ENCODE measurements at places on chromosomes 2 and 18.

DNA sequence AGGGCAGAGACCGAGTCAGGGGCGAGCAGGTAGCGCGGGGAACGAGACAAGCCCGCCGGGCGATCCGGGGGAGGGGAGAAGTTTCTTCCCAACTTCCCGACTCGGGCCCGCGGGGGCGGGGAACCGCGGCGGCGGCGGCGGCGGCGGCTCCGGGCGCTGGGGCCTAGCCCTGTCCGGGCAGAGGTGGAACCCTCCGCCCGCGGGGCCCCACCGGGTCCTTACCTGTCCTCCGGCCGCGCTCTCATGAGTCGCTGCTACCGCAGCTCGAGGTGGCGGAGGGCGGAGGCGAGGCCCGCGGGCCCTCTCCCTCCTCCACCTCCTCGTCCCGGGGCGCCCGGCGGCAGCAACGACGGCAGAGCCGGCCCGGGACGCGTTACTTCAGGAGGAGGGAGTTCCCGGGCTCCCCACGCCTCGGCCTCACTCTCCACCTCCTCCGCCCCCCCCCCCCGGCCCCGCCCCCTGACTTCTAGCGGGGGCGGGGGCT is at the start of gene YES1:
Gene YES1, minus strand, starts transcription at position 351 of the 484 bp plus-strand sequence. CDS start 55,415 bp downstream, outside the sequence.
- no peak for DNase-seq

DNA sequence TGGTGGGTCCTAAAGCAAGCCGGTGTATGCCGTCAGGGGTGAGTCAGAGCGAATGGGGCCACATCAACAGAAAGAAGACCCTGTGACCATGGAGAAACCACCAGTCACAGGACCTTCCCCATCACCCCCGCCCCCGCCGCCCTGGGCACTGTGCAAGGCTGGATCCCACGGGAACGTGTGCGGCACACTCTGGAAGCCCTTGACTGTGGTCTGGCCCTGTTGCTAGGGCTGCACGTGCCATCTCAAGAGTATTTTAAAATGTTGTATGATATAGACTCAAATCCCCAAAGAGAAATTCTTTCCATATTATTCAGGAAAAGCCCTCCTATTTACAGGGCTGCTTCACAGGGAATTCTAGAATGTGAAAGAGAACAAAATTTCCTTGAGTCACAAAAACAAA is 174.8 kb downstream of the BCL2 start:
- no peak for DNase-seq

- no peak for DNase-seq
Observed at GRCh38 chr2:39834426-39834825, 55.4 kb upstream of the THUMPD2 start.

- no peak for DNase-seq
Observed at GRCh38 chr18:50195689-50196088, 742 bp upstream of the MYO5B start.

- DNase-seq: no peak
Observed at GRCh38 chr2:176097820-176098365, 1.7 kb upstream of the HOXD12 start.

DNA sequence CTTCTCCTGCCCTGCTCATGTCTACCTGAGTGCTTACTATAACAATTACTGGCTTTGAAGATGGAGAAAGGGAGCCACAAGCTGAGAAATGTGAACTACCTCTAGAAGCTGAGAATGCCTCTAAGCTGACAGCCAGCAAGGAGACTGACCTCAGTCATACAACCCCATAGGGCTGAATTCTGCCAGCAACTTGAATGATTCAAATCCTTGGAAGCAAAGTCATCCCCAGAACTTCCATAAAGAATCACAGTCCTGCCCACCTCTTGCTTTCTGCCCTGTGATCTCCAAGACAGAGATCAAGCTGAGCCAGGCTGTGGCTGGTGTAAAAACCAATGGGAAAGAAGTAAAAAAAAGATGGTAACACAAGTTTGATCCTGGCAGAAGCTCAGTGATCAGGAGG is 288.2 kb upstream of the SPHKAP start:
- DNase-seq: no peak

DNA sequence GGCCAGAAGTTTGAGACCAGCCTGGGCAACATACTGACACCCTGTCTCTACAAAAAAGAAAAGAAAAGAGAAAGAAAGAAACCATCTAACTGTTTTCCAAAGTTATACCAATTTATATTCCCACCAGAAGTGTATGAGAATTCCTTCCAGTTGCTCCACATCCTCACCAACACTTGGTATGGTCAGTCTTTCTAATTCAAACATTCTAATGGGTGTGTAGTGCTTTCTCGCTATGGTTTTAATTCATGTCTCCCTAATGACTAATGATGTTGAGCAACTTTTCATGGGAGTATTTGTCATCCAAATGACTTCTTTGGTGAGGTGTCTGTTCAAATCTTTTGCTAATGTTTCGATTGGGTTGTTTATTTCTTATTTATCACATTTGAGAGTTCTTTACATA is 10.5 kb upstream of the B3GNT7 start:
- no peak for DNase-seq

GRCh38 chr18:4637876-4638275 is 182.8 kb upstream of the DLGAP1 start:
- no peak for DNase-seq

GRCh38 chr2:148461876-148462275 is 182.7 kb upstream of the EPC2 start:
- no peak for DNase-seq

- no peak for DNase-seq
Observed at GRCh38 chr18:48728204-48728833, 189.5 kb downstream of the CTIF start.

- DNase-seq: peak; percentile 40
Observed at GRCh38 chr2:231684314-231685223, 23.8 kb upstream of the PTMA start.

DNA sequence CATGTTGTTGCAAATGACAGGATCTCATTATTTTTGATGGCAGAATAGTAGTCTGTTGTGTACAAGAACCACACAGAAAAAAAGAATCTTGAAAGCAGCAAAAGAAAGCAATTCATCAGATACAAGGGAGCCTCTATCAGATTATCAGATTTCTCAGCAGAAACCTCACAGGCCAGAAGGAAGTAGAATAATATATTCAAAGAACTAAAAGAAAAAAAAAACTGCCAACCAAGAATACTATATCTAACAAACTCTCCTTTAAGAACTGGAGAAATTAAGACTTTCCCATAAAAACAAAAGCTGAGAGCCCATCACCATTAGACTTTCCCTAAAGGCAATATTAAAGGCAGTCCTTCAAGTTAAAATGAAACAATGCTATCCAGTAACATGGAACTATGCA is 15.4 kb downstream of the SULT1C4 start:
- no peak for DNase-seq

- DNase-seq: no peak
Observed at GRCh38 chr2:98866033-98866432, 70.0 kb downstream of the CRACDL start.

Measured in NCI-H774 (cell line).